Transverse colon (tissue), 4 donors: ENCODE measurements at places on chromosomes 2 and 18. TPM values are rescaled to one million over a fixed set of nuclear protein-coding genes. Genes with fewer than 3 reads are reported as not detected.

Gene SLC4A3
- not detected for total RNA-seq

Gene ACADL
- total RNA-seq = 1.5 TPM

Gene PKDCC
- total RNA-seq = 108 TPM

Gene ASB18
- not detected for total RNA-seq

Gene SLC23A3
- total RNA-seq = 18.4 TPM

Gene OBSL1
- 57.2 TPM for total RNA-seq

Gene SIGLEC15
- total RNA-seq = not detected

Gene BOLL
- total RNA-seq = not detected

Gene VWA3B
- not detected for total RNA-seq

Gene TEX44
- total RNA-seq = not detected

Gene REG3A
- total RNA-seq = not detected

Gene RBM45
- total RNA-seq = 17.8 TPM

Gene SCG2
- 4.8 TPM for total RNA-seq

Gene HTR2B
- not detected for total RNA-seq

Gene ARHGAP28
- 3.3 TPM for total RNA-seq

Gene NFATC1
- 10.8 TPM for total RNA-seq

Gene HOXD12
- not detected for total RNA-seq

Gene TSHZ1
- total RNA-seq = 16.3 TPM

Gene SLC11A1
- 7.8 TPM for total RNA-seq

Gene CROCC2
- not detected for total RNA-seq

Gene ROCK1
- total RNA-seq = 35.8 TPM

Gene BMP10
- total RNA-seq = not detected

Gene RAB6C
- total RNA-seq = not detected

Gene DAPL1
- not detected for total RNA-seq

Gene SLC30A3
- 0.60 TPM for total RNA-seq

Gene M1AP
- total RNA-seq = 0.27 TPM

Gene LRRC30
- total RNA-seq = not detected

Gene TUBA3E
- total RNA-seq = not detected

Gene ACMSD
- not detected for total RNA-seq

Gene CHPF
- 54.6 TPM for total RNA-seq

Gene PROC
- total RNA-seq = not detected

Gene SLC38A11
- not detected for total RNA-seq

Gene IL36G
- not detected for total RNA-seq

Gene POTEC
- not detected for total RNA-seq

Gene CWC22
- total RNA-seq = 19.9 TPM

Gene ARHGAP15
- total RNA-seq = 0.80 TPM

Gene CFC1
- not detected for total RNA-seq
